CD4-positive, alpha-beta T cell treated with Interleukin-15 for 1 hour (primary cell): ENCODE measurements at places on chromosomes 2 and 18.

GRCh38 chr2:100741880-100742276 lies 78.1 kb upstream of the NPAS2 start:
- no peak for DNase-seq

DNA sequence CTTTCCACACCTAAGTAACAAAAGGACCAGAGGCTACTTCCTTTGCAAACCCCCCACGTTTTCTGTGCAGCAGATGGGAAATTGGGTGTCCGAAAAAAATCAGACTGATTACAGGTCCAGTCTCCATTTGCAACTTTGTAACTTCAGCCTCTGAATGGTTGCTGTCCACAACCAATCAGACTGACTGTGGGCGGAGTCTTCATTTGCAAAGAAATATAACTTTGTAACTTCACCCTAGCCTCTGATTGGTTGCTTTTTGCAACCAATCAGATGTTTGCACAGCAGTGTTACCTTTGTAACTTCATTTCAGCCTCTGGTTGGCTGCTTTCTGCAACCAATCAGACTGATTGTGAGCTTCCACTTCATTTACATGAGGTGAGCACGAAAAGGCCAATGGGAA lies 27.8 kb upstream of the CACNB4 start:
- DNase-seq, result no peak

DNA sequence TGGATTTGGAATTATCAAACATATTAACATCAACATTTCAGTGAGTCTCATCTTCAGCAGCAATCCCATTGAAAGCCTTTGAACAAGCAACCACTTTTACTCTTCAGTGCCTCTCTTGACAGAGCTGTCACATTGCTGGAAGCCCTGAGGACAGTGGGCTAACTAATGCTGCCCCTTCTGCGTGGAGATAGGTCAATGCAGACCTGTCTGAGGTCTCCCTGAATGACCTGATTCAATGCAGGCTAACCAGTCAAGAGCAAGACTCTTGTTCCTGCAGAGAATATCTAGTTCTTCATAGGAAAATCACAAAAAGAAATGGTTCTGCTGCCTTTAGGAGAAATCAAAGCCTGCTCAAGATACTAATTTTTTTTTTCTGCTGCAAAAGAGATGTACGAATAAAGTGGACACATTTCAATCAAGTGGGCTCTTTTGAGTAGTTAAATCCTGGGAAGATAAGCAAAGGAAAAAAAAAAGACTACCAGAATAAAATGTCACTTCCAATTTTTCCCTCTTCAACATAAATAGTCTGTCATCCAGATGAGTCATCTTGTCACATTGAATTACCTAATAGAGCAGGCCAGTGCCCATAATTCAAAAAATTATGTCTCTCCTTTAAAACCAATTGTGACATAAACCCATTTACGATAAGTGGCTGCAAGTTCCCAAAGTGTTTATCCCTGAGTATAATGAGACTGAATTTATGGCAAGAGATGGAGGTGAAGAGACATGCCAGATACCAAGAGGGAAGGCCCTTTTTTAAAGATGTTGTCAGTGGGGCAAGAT lies 1269.0 kb upstream of the DDX18 start:
- DNase-seq, result no peak

DNA sequence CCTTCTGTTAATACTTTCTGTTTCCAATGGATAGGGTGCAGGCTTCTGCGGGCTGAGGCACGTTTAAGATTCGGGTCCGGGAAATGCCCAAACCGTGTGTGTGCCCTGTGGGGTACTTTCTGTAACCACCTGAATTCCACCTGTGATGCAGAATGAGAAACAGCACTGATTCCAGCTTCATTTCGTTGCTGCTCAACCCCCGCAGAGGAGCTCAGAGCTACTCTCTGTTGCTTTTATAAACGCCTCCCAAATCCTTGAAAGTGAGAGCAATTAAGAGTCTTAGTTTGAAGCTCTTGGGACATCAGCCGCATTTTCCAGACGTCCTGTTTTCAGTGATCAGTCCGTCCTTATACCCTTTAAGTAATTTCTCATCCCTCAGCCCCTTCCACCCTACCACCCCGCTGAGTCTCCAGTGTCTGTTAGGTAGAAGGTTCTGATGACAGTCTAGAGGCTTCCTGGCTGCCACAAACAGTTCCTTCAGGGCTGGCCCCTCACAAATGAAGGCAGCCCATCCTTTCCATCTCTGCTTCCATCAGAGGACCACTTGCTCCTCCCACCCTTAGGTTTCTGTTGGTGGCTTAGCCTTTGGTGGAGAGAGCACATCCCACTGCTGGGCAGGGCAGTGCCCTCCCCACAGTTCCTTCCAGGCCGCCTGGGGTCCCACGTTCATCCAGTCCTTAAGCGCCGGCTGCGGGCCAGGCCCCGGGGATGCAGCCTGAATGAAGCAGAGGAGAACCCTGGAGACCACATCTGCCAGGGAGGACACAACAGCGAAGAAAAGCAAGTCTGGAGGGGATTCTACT lies 230.1 kb downstream of the SEPTIN10 start:
- peak; percentile 11 for DNase-seq

- no peak for DNase-seq
These were observed 189.1 kb downstream of the GBX2 start for GRCh38 chr2:235979037-235979436.
